ENCODE measurements at places on chromosomes 11 and 22.

DNA sequence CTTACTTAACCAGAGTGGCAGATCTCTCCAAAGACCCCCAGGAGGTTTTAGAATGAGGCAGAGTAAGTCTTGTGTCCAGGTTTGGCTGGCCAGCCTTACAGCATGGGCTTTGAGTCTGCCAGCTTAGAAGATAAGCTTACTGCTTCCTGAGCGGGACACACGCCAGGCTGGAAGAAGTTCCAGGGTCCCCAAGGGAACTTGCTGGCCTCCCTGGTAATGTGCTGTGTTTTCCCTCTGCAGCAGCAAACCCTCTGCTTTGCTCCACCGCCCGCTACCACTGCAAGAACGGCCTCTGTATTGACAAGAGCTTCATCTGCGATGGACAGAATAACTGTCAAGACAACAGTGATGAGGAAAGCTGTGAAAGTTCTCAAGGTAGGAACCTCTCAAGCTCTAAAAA, 154.2 kb downstream of the LDLRAD3 start:
- DNase-seq: no peak

DNA sequence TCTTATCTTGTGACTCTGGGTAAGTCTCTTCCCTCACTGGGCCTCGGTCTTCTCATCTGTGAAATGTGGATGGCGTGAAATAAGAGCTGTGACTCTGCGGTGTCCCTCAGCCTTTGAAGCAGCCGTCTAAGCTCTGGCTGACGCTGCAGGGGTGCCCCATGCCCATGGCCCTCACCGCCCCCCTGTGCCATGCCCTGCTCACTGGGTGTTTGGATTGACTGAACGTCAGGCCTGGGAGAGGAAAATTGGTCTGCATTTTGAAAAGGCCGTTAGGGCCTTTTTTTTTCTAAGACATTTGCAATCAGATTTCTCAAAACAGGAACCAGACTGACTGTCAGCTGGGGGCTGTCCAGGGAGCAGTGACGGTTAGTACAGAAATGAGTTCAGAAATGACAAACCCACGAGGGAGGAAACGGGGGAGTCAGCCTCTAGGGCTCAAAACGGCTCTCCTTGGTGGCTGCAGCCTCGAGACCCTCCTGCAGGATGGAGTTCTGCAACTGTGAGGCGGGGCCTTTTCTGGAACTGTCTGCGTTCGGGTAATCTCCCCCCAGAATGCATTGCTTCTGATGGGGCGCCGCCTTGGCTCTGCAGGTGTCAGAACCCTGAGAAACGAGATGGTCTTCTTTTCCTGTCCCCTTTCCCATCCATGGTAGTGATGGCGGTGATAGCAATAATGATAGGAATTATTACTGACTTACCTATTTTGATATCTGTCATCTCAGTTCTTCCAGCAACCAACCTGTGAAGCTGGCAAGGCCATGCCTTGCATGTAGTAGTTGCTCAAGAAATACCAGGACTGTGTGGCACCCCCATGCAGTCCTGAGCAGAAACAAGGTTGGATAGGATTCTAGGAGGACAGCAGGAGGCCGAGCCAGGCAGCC, 2.0 kb downstream of the GRK2 start:
- DNase-seq: no peak

DNA sequence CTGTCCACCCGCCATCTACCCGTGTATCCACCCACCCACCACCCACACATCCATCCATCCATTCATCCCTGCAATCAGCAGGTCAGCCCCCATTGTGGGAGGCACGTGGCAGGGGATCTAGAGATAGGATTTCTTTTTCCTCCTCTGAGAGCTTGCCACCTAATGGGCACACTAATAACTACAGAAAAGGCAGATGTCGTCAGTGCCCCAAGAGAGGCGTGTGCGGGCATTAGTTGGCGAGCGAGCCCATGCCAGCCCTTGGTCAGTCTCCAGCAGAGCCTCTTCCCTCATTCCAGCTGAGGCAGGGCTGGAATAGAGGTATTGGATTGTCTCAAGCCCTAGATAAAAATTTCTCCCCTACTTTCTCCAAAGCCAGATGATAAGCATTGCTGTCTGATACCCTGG, 9.7 kb downstream of the USP2 start:
- no peak for DNase-seq

GRCh38 chr11:97611345-97611744, 1221.5 kb downstream of the JRKL start:
- DNase-seq: no peak

- no peak for DNase-seq
Observed at GRCh38 chr11:60701469-60701818, 2.0 kb downstream of the MS4A8 start.

- DNase-seq: peak; percentile 80
Observed at GRCh38 chr22:21938071-21938822, 14.4 kb downstream of the PPM1F start.

DNA sequence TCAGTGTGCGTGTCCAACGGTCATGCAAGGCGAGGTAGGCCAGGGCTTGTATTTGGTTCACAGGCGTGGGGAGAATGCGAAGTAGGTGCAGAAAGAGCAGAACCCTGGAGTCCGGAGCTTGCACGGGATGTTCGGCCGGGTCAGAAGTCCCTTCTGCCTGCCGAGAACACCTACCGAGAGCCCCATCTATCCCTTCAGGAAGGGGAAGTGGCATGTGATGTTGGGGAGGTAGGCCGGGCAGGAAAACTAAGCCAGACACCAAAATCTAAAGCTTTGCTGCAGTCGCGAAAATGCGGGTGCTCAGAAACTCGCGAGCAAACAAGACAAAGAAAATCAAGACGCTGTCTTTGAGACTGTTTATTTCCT, 435 bp upstream of the TAF6L start:
- DNase-seq: no peak

- DNase-seq: no peak
Observed at GRCh38 chr22:38450234-38450797, 4.7 kb downstream of the KCNJ4 start.

DNA sequence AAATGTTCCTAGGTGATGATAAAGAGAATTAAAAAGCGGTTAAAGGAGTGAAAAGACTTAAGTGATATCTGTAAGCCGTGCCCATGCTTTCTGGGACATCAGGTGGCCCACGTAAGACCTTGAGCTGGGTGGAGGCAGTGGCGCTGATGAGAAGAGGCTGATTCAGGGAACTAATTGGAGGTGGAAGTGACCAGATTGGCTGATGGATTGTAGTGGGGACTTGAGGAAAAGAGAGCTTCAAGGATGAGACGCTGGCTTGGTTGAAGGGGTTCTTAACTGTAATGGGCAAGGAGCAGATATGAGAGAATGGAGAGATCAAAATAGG, 69.1 kb upstream of the EP300 start:
- no peak for DNase-seq

DNA sequence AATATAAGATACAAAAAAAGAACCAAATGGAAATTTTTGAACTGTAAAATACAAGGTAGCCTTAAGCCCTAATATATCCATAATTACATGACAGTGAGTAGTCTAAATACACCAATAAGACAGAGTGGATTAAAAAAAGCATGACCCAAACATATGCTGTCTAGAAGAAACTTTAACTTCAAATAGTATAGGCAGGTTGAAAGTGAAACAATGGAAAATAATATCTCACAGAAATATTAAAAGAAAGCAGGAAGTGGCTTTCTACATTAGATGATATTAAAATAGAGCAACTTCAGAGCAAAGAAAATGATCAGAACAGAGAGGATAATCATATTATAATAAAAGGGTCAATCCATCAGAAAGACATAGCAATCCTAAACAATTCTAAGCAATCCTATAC, 21.8 kb downstream of the DCUN1D5 start:
- no peak for DNase-seq

DNA sequence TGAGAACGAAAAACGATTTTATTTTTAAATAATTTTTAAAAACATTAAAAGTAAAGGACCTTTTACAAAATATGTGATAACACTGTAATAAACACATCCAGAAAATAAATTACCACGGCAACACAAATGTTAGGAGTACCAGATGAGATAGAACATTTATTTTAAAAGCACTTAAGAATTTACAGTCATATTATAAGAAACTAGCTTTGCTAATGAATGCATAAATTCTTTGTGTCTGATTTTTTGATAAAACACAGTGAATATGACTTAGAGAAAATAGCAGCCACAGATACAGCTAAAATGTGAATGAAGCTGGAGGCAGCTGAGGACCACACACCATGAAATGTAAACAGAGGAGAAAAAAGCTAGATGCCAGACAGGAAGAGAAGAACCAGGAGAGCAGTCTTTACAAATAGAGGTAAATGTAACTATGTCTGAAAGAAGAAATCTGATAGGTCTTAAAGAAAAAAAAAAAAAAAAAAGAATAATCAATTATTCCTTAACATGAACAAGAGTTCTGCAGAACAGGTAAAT, 14.6 kb downstream of the CCDC34 start:
- DNase-seq: no peak

DNA sequence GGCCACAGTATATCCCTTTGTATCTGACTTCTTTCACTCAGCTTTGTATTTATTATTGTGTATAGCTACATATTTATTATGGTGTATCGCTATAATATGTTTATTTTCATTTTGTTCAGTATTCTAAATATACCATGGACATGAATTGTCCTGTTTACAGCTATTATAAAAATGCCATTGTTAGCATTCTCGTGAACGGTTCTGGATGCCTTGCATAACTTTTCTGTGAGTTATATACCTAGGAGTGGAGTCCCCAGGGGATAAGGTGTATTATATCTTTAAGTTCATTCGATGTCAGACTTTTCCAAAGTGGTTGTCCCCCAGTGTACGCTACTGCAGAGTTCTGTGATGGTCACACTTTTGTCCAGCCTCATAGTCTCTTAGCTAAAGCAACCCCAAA, 301.7 kb downstream of the TMEM135 start:
- no peak for DNase-seq

DNA sequence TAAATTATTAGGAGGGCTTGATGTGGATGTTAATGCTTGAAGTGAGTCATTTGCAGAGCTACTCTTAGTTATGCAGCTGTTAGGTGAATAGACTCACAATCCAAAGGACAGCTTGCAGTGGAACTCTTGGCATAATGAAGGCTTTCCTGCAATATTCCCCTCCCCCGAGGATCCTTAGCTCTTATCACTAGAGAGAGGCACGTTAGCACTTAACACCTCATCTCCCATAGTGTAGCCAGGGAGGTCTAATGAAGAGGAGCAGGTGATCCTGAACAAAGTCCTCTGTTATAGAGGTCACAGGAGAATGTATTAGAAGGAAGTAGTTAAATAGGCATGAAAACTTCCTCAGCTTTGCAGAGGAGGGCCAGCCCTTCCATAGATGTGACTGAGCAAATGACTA, 919.2 kb upstream of the FAT3 start:
- no peak for DNase-seq

GRCh38 chr11:14234446-14234845, 124.5 kb downstream of the RRAS2 start:
- no peak for DNase-seq

DNA sequence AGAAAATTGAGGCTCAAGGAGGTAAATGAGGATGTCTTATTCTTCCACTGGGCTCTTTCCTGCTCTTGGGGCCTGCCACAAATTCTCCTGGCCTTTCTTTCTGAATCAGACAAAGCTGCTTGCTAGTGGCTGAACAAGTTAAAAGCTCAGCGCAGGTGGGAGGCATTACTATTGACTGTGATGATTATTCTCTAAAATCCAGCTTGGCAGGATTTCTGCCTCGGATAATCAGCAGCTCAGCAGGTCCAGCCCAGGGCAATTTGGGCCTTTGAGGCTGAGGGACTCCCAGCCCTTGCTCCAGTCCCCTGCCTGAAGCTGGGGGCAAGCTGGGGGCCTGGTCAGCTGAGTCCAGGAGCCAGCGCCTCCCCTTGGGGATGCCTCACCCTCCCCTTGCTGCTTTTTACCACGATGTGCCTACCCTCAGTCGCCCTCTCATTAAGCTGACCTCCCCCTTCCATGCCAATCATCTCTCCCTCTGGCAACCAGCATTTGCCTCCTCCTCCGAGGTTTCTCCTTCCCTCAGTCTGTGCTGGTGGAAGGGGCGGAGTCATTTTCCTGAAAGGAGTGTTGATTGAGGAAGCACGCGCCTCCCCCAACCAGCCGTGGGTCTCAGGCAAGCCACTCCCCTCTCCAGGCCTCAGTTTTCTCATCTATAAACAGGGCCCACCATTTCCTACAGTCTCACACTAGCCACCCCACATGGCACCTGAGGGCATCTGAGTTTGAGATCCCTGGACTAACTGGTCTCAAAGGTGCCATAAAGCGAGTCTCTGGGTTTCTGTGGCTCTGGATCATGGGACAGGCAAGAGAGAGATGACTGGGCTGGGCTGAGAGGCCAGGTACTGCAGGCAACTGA, 60.6 kb upstream of the PRDM11 start:
- DNase-seq: no peak

DNA sequence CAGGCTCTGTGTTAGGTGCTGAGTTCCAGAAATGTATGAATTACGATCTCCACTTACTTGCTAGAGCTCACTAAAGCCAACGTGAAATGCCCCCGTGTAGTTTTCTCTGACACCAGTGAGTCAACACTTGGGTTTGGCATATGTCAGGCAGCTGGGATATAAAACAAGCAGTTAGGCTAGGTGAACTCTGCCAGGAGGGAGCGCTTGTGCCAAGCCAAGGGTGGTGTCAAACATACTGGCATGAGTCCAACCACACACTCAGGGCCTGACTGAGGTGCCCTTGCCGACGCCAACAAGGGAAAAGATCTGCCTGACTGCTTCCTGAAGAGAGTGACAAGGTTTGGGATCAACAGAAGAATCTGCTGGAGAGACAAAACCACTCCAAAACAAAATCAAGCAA, 167.8 kb upstream of the NARS2 start:
- DNase-seq: no peak

DNA sequence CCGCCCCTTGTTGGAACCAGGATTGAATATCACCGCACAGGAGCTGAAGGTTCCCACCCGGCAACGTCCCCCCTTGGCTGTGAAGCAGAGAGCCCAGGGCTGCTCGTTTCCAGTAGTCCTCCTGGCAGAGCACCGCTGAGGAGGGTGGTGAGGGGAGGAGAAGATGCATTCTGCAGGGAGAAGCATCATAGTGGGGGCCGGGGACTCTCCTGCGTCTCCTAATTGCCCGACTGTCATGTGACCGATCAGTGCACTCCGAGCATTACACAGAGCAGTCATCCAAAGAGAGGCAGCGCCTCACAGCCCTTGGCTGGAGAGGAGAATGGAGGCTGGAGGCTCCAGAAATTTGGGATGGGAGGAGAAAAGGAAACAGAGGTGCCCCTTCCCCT, 85.0 kb upstream of the SEPTIN5 start:
- DNase-seq: no peak

- no peak for DNase-seq
Observed at GRCh38 chr11:78078218-78079167, 1.2 kb downstream of the NDUFC2 start.

DNA sequence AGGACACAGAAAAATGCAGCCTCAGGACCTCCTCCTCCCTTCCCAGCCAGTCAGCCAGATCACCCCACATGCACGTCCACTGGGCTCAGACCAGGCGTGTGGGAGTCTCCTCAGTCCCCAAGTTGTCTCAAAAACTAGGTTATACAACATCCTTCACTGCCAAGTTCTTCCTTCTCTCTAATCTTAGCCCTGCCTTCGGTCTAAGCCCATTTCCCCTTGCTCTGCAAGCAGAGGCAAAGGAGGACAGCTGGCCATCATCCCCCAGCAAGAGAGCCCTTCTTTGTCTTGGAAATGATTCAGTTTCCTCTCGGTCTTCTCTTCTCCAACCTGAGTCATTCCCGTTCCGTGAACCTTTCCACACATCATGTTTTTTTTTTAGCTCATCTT, 14.0 kb upstream of the NRGN start:
- no peak for DNase-seq
